ENCODE measurements at places on chromosomes 13 and 19.

GRCh38 chr13:80400865-80401426 lies 60.0 kb upstream of the SPRY2 start:
- no peak for DNase-seq

DNA sequence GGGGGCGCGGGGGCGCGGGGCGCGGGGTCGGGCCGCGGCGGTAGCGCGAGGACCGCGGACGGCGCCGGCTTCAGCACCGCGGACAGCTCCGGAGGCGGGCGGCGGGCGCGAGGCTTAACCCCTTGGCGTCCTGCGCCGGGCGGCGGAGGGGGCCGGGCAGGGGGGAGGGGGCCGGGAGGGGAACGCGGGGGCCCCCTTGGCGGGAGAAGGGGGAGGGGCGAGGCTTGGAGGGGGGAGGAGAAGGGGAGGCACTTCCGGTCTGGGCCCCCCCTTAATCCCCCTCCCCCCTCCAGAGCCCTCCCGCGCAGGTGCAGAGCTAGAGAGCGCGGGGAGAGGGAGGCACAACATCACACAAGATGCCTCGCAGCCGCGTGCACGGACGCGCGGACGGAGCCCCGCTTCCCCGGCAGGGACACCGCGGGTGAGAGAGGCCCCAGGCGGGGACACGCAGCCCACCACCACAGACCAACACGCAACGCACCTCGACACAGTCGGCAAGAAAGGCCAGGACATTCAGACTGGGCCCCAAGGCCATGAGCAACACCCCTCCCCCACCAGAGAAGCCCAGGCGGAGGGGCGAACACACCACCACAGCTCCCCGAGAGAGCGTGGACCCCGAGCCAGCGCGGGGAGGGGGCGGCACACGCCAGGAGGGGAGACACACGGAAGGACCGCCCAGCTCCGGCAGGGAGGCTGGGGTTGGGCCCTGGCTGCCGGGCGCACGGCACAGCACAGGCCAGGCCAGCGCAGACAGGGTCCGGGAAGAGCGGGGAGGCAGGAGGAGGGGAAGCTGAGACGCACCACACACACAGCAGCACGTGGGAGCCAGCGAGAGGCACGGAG lies 24.1 kb downstream of the SHANK1 start:
- DNase-seq, result peak; percentile 68

DNA sequence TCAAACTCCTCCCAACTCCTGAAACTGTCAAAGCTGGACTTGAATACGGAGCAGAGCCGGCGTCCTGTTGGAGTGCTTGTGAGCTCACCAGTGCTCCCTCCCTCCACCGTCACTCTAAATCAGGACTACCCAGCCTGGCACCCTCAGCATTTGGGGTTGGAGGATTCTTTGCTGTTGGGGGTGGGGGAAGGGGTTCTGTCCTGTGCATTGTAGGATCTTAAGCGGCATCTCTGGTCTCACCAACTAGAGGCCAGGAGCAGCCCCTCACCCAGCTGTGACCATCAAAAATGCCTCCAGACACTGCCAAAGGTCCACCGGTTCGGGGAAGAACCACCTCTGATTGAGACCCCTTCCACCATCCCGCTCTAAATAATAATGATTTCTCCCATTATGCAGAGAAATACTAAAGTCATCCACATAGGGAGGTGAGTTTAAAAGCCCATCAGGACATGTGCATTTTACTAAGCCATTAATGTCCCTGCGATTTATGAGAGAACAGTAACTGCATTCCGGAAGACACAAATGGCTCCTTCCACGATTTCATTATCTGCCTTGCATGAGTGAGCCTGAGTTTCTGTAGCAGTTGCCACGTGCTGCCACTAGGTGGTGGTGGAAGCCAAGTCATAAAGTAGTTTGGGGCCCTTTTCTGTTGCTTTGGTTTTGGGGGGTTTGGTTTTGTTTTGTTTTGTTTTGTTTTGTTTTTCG lies 16.1 kb upstream of the USP29 start:
- peak; percentile 68 for DNase-seq

- no peak for DNase-seq
These were observed 88.7 kb downstream of the SLC10A2 start for GRCh38 chr13:102977471-102977870.

GRCh38 chr13:110265682-110266430 lies 41.1 kb downstream of the COL4A1 start:
- DNase-seq, result no peak

- no peak for DNase-seq
These were observed 172.3 kb downstream of the SHISA2 start for GRCh38 chr13:25879466-25879865.

GRCh38 chr13:47215736-47216135 lies 318.9 kb upstream of the HTR2A start:
- no peak for DNase-seq

- DNase-seq, result peak; percentile 82
These were observed at the start of gene ZNF626 for GRCh38 chr19:20661150-20661819. ZNF626 (minus strand) TSS chr19:20661571; CDS start chr19:20661446, 125 bp downstream.

GRCh38 chr19:48499316-48500090 lies 12.1 kb downstream of the LMTK3 start:
- no peak for DNase-seq

GRCh38 chr13:44302940-44303575 lies 70.6 kb upstream of the SERP2 start:
- no peak for DNase-seq

DNA sequence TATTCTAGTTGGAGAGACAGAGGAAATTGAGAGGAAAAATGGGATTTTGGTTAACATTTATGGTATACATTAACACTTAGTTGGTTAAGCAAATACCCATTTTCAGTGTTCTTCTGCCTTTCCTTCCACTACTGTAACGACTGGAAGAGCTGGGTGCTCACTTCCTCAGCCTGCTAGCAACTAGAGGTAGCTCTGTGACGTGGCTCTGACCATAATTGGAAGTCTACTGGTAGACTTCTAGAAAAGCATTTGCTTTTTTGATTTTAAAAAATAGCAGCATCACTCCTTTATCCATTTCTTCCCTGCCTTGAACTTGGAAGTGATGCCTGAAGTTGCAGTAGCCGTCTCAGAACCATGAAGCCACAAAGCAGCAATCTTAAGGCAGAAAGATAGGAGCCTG lies 15.9 kb downstream of the NHLRC3 start:
- no peak for DNase-seq

GRCh38 chr13:19567820-19568534 lies 6.6 kb upstream of the TPTE2 start:
- peak; percentile 36 for DNase-seq

GRCh38 chr19:2820112-2820702 lies 539 bp downstream of the ZNF554 start:
- DNase-seq, result no peak

DNA sequence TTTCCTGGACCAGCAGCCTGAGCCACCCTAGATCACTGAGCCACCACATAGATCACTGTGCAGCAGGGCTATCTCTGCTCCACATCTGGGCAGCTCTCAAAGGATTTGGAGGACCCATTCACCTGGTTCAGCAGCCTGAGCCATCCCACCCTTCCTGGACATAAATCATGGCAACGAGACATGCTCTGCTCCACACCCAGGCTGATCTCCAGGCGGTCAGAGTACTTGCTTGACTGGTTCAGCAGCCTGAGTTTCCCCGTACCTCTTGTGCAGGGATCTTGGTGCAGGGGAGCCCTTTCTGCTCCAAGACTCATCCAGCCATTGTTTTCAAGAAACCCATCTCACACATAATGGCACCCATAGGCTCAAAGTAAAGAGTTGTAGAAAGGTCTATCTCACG lies 195.3 kb downstream of the LIG4 start:
- no peak for DNase-seq

DNA sequence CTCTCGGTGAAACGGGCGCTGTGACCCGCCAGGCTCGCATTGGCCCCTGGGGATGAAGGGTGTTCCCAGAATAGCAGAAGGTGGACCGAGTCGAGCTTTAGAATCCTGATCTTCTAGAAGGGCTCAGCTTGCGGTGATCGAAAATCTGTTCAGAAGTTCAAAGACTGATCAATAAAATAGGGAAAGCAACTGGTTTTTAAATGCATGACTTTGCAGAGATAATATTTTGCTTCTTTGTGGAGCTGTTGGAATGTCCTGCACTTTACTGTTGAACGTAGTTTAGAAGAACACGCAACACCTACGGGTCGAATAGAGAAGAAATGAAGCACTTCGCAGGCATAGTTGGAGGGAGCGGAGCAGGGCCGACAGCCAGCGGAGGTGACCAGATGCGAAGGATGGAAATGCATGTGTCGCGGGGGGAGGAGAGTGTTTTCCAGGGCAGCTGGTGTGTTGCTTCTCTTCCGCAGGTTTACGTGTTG lies 766 bp downstream of the CEBPG start:
- DNase-seq, result no peak

- DNase-seq, result no peak
These were observed 24.1 kb downstream of the BLOC1S3 start for GRCh38 chr19:45202637-45203036.

- DNase-seq, result no peak
These were observed 27.2 kb upstream of the FBL start for GRCh38 chr19:39873385-39873784.

DNA sequence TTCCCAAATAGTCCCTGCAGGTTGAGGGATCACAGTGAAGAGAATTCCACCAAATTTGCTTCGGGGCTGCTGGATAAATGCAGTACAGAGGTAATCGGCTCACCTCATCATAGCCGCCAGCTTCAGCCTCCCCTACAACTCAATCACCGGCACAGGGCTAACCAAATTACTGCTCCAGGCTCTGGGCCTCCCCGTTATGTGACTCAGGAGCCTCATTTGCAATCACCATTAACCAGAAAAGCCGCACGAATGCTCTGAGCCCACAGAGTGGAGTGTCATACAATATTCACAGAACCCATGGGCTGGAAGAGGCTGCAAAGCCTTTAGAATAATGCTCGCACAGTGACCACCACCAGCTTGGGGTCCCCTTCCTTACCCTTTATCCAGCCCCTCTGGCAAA lies 4.9 kb downstream of the SIAH3 start:
- DNase-seq, result no peak

- no peak for DNase-seq
These were observed 19.3 kb upstream of the F2RL3 start for GRCh38 chr19:16869331-16869972.

DNA sequence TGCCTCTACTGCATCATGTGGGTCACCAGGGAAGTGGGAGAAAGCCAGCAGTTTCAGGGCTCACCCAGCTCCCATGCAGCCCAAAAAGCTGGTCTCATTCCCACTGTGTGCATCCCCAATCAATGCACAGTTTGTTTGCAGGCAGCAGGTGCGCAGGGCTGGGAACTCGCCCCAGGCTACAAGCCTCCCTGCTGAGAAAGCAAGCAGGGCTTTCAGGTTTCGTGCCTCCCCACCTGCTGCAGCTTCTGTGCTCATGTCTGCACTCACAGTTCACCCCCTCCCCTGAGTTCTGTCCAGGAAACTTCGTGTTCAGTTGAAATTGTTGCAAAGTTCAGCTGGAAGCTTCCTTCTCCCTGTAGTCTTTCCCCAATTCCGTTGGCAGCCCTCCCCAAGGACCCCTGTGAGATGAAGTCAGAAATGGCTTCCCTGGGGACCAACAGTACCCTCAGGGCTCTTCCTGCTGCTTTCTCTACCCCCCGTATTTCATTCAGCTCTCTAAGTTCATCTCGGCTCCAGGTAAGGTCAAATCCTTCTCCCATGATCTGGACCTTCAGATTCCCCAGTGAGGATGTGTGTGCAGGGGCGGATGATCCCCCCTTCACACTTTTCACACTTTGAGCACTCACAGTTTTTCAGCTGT lies 10.3 kb upstream of the KLK3 start:
- no peak for DNase-seq

- DNase-seq, result no peak
These were observed 135.9 kb downstream of the ENOX1 start for GRCh38 chr13:43650882-43651281.

- no peak for DNase-seq
These were observed 52.1 kb downstream of the ARHGEF18 start for GRCh38 chr19:7400815-7401214.

DNA sequence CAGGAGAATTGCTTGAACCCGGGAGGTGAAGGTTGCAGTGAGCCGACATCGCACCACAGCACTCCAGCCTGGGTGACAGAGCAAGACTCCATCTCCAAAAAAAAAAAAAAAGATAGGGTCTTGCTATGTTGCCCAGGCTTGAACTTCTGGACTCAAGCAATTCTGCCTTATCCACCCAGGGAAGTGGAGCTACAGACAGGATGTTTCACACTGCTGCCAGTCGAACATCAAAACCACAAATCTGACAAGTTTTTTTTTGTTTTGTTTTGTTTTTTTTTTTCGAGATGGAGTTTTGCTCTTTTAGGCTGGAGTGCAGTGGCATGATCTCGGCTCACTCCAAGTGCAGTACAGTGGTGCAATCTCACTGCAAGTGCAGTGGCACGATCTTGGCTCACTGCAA lies 10.8 kb downstream of the XPO4 start:
- DNase-seq, result no peak

GRCh38 chr19:52993342-52994178 lies 20.2 kb upstream of the ERVV-1 start:
- DNase-seq, result peak; percentile 73

DNA sequence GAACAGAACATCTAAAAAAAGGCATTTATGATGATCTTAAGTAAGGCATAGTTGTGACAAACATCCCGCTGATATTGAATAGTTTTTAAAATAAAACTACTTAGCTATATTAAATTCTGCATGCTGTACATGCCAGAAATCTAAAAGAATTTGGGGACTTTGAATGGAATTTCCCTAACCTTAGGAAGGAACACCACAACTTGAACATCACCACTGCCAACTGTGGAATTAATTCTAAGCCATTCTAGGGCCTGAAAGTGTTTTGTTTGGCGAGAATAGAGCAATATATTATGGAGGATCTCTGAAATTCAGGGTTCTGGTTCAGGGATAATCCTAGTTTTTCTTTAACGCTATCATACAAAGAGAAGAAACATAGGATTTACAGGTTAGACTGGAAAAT lies 17.8 kb upstream of the LATS2 start:
- DNase-seq, result no peak

DNA sequence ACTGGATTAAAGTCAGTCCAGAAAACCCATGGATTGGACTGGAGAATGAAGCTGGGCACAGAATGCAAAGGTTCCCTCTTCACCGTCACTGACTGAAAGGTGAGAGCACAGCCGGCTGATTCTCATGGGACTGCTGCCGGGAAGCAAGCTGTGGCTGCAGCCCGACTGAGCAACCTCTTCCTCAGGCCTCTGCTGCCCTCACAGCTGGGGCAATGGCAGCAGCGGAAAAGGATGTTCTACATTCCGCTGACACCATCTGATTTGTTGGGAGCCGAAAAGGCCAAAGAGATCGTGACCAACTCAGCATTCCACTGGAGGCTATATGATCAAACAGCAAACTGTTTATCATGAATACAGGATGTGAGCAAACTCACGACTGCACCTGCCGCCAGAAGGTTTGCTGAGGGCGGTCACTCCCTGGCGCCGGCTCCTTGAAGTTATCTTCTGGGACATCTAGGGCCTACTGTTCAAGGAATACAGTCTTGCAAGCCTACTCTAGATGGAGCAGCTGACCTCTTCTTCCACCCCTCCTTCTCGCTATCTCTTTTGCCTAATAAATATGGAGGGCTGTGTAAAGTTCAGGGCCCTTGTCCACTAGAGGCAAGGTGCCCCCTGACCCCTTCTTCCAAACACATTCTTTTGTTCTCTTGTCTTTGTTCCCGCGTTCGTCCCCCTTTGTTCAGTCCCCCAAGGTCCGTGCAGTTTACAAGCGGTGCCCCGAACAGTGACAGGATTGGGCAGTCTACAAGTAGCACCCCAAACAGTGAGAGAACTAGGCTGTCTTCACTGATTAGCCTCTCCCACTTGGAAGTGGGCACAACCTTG lies 19.6 kb upstream of the SIGLEC6 start:
- DNase-seq, result no peak

- no peak for DNase-seq
These were observed 362.4 kb downstream of the ENOX1 start for GRCh38 chr13:43424412-43424811.

- DNase-seq, result no peak
These were observed 89.8 kb downstream of the EDNRB start for GRCh38 chr13:77828799-77829198.

Measured in GM10248 (cell line).